ENCODE measurements at places on chromosomes 2 and 18.

- no peak overlapping the region for H3K4me3 ChIP-seq
- H3K27ac ChIP-seq, result no peak overlapping the region
- no peak for DNase-seq
- H3K4me1 ChIP-seq, result no peaks in the 10 kb centered on the region
Observed at GRCh38 chr2:39541011-39541930, 104.2 kb upstream of the MAP4K3 start.

- no peaks in the 10 kb centered on the region for H3K27me3 ChIP-seq
- no peak overlapping the region for H3K27ac ChIP-seq
- H3K4me1 ChIP-seq, result no peaks in the 10 kb centered on the region
- no peak for DNase-seq
Observed at GRCh38 chr2:237782181-237782580, 16.4 kb upstream of the RBM44 start.

DNA sequence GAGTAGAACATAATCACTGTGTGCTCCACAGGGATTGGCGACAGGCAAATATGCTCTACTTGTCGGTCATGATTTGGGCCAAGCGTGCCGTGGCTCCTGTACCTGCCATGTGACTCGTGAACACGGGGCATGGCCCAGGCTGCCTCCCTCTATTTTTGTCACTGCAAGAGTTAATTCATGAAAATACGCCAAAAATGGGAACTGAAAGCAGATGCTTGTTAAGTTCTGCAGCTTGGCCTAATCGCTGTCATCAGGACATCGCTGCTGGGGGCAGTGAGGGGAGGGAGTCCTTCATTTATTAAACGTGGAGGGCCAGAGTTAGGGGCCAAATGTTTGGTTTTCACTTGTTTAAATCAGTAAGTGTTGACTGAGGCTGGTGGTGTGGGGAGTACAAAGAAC is 177.8 kb downstream of the BCL2 start:
- no peak for DNase-seq
- H3K4me1 ChIP-seq, result peaks cover 43% of the 10 kb centered on the region
- H3K27me3 ChIP-seq, result no peaks in the 10 kb centered on the region
- peaks cover 36% of the 10 kb centered on the region for H3K36me3 ChIP-seq

DNA sequence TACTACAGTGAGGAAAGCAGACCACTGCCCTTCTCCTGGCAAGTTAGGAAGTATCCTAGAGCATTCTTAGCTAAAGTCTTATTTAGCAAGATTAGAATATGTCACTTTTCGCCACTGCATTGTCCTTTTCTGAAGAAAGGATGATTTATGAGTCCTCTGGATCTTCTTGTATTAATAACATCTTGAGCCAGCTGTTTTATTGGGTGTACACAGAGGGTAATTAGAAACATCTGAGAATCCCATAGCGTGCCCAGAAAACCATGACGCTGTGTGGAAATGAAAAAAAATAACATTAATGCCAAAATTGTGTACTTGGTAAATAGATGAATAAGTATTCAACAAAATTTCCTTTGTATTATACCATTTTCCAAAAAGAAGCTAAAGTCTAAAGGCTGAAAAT is 198.7 kb downstream of the LTBP1 start:
- no peaks in the 10 kb centered on the region for H3K4me1 ChIP-seq
- no peaks in the 10 kb centered on the region for H3K36me3 ChIP-seq
- no peak overlapping the region for H3K27ac ChIP-seq

DNA sequence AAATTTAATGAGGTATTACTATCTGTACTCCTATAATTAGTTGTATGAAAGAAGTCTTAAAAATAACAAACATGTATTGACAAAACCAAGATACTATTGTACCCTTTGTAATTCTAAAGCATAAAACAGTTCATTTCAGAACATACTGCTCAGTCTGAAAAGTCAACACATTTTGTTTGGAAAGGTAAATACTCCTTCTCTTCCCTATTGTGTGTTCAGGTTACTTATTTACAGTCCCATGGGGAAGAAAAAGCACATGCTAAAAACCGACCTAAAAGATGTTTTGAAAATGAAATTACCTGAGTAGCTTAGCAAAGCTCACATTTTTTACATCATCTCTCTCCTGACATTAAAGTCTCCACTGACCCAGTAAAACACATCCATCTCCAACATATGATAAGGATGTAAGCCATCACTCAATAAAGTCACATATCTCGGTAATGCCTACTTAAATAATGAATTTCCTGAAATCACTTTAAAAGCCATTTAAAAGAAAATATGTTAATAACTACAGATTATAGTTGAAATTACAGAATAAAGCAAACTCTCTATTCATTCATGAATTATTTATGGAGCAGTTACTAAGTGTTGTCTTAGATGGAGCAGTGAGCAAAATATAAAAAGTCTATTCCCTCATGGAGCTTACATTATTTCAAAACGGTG is 75.6 kb upstream of the FZD5 start:
- H3K27ac ChIP-seq, result no peak overlapping the region
- H3K36me3 ChIP-seq, result no peaks in the 10 kb centered on the region
- DNase-seq, result no peak
- no peaks in the 10 kb centered on the region for H3K4me1 ChIP-seq
